Stomach (tissue), 19 donors: ENCODE measurements at places on chromosomes 12 and 14. TPM values are rescaled to one million over a fixed set of nuclear protein-coding genes. Genes with fewer than 3 reads are reported as not detected.

GRCh38 chr12:26097046-26097878 is 27.6 kb downstream of the BHLHE41 start:
- peak; percentile 90 for DNase-seq

DNA sequence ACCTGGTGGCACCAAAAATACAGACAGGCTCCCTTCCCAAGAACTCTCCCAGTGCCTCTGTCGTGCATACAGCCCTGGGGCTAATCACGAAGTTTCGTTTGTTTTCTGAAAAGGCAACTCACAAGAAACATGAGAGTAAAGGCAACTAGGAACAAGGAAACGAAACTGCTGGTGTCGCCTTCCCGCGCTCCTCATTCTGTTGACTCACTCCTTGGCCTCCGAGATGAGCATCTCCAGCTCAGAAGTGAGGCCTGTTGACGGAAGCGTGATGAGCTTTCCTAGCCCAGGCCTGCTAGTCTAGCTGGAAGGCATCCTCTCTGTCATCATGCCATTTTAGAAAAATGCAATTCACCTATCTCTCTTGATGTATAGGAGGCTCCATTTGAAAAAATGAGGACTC is 50.5 kb downstream of the TTC9 start:
- peak; percentile 31 for DNase-seq

- DNase-seq = no peak
Measured at GRCh38 chr12:122523846-122524718, 2.7 kb downstream of the RSRC2 start.

DNA sequence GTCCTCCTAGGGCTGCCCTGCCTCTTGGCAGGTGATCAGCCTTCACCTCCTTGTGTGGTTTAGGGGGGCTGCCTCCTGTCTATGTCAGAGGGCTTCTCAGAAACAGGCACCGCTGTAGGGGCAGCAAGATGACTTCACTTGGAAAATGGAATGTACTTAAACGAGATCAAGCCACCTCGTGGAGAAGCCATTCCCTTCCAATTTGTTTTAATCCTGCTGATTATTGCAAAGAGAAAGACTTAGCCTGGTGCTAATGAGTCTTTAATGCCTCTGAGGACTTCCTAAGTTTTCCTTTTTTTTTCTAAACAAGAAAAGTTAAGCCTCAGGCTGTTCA is 62.3 kb upstream of the RFLNA start:
- DNase-seq = no peak

Gene MAP4K5
- total RNA-seq = 179 TPM

GRCh38 chr12:71321531-71321930 is 118.1 kb upstream of the LGR5 start:
- DNase-seq = no peak

Gene KLRC4
- 1.3 TPM for total RNA-seq
